ENCODE measurements at places on chromosomes 7 and 10. TPM values are rescaled to one million over a fixed set of nuclear protein-coding genes. Genes with fewer than 3 reads are reported as not detected.

The HMX2 gene
- total RNA-seq: 0.13 TPM

The ECHDC3 gene
- 12.5 TPM for total RNA-seq

- DNase-seq: no peak
Measured at GRCh38 chr10:70893227-70894006, 5.1 kb upstream of the PCBD1 start.

The PTF1A gene
- total RNA-seq: not detected

DNA sequence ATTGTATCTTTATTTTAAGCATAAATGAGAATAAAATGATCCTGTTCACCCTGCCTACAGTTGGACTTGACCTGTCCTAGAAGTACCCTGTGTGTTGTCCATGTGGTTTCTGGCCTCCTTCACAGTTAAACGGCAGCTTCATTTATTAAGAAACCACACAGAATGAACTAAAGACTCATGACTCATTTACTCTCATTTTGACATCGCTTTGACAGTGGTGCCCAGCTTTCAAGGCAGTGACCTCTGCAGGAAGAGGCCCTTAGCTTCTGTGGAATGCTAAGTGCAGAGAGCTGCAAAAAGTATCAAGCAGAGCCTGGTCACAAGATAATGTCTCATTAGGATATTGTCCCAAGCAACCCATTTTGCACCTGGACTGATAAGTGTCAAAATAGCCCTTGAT, 93.4 kb downstream of the AVL9 start:
- DNase-seq: no peak

DNA sequence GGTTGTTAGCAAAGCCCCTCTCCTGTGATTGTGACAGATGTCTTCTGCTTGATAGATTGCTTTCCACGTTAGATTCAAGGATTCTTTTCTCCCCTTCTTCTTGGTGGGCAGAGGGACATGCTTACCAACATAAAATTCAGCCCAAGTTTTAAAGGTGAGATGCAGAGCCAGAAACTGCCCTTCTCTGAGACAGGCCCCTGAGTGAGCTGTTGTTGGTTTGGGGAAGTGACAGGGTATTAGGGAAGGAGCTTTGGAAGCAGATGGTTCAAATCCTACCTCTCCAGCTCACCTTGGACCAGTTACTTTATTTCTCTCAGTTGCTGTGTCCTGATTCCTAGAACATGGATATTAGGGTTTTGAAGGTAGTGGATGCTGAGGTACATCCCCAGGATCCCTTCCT, 53.0 kb downstream of the SORCS3 start:
- no peak for DNase-seq

DNA sequence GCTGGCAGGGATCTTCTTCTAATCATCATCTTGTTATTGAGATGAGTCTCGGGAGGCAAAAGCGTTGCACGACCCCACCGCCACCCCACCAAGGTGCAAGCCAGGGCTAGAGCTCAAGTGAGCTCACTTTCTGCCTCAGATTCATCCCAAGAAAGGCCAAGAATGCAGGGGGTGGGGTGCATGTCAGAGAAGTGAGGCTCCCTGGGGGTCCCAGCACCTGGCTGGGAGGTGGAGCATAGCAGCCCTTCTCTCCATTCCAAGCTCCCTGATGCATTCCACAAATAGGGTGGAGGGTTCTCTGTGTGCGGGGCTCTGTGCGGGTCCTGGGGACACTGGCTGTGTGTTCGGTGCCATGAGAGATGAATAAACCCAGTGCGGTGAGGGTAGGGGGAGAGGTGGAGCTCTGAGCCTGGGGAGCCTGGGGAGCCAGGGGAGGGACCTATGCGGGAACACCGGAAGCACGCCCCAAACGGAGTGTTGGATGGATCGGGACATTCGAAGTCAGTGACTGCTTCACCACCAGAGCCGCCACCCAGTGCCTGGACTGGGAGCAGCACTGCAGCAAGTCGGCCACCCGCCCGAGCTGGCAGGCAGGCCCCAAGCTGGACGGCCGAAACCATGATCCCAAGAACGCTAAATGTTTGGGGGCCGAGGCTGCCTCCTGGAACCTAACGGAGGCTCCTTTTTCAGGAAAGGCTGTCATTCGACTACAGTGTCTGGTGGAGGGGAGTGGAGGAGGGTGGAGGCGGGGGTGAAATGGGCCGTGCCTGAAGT, 17.9 kb upstream of the HMX3 start:
- DNase-seq: no peak

DNA sequence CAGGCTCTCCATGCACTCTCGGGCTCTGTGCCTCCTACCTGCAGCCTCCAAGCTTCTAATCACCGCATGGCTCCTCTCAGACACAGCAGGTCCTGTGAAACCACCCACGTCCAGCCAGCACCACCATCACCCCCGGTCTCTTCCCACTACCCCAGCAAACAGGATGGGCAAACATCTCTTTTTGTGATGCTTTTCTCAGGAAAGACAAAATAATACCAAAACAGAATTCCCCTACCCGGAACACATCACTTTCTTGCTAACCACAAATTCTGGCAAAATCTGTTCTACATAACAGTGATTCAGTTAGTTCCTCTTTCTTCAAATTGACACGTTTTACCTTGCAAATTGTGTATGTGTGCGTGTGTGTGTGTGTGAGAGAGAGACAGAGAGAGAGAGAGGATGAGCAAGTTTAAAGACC, 6.5 kb downstream of the SNX8 start:
- DNase-seq: peak; percentile 53

DNA sequence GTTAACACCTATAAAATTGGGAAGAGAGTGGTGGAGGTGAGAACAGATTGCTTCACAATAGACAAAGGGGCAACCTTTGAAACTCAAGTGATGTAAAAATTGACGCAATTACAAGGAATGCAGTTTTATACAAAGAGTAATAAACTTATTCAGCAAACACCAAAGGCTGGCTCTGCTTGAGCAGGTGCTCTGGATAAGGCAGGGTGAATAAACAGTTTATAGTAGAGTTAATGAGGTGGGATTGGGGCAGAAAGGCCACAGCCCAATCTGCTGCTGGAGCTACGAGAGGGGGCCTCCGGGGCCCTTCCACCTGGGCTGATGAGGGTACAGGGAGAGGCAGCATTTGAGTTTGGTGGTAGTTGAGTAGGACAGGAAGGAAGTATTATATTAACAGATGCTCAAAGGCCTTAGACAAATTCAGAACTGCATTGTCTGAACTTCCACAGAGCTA, 6.0 kb downstream of the MUC12 start:
- no peak for DNase-seq

The COL26A1 gene
- total RNA-seq: not detected

The CUZD1 gene
- 2.2 TPM for total RNA-seq
